ENCODE measurements at places on chromosomes 2 and 18. TPM values are rescaled to one million over a fixed set of nuclear protein-coding genes. Genes with fewer than 3 reads are reported as not detected.

KATNAL2 gene
- 4.6 TPM for total RNA-seq

IGFBP2 gene
- 36.3 TPM for total RNA-seq

SULT1C4 gene
- total RNA-seq = 0.26 TPM

NPAS2 gene
- total RNA-seq = 3.6 TPM

IL37 gene
- not detected for total RNA-seq
